ENCODE measurements at places on chromosomes 5 and 9.

GRCh38 chr9:105457560-105458294, 9.9 kb downstream of the FSD1L start:
- no peak for DNase-seq

DNA sequence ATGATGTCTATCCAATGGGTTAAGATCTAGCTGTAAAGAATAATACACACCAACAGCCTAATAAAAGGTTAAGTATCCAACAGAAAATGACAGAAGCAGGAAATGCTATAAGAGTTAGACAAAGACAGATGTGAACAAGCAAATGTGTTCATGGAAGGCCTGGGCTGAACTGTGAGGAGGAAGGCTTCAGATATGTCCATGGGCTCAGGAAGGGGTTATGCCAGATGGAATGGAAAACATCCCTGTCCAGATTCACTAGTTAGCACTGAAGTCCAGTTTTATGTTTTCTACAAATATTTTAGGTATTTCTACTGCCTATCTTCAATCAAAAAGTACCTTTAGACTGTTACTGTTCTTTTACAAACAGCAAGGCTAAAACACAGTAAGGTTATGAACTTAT, 27.1 kb downstream of the ERAP1 start:
- DNase-seq = no peak

DNA sequence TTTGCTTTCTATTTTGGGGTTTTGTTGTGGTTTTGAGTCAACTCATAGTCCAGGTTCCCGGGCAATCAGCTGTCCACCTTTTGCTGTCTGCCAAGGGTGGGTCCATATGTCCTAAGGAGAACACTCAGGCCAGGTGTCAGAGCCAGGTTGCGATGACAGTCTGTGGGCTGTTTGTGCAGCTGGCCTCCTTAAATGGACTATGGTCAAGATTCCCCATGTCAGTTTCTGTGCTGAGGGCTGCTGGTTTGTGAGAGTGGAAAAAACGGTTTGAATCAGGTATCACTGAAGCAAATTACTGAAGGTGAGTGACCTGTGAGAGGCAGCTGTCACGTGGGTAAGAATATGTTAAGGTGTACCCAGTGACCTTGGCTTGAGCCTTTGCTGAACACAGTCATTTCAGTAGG, 33.0 kb downstream of the SNX30 start:
- DNase-seq = no peak

- DNase-seq = no peak
These were observed 43.6 kb upstream of the RAD23B start for GRCh38 chr9:107239474-107239873.

- no peak for DNase-seq
These were observed 71.8 kb downstream of the KIAA1958 start for GRCh38 chr9:112558476-112558875.

DNA sequence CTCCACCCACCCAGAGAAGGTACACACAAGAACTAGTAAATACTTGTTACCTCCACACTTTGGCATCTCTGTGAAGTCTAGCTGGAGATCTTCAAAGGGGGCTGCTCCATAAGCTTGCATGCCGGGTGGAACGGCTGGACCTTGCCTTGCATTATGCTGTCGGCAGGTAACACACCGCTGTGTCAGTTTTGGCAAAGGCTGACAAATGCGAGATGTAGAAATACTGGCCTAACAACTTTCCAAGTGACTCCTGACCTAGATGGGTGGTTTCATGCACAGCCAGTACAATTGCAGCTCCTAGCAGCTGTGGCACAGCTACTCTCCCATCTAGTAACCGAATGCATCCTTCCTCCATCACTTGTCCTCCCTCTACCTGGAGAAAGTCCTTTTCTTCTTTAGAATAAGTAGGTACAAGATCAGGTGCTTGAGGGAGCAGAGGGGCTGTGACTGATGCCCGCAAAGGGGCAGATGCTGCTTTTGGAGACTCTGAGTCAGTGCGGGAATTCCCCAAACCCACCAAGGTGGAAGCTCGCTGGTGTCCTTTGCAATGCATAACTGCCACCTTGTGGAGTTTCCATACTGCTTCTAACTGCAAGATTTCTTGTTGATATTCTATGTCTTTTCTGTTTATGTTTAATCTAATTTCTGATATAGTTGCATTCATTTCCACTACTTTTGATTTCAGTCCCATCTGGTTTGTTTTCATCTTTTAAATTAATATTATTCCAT, 78.4 kb downstream of the TMEM161B start:
- no peak for DNase-seq

DNA sequence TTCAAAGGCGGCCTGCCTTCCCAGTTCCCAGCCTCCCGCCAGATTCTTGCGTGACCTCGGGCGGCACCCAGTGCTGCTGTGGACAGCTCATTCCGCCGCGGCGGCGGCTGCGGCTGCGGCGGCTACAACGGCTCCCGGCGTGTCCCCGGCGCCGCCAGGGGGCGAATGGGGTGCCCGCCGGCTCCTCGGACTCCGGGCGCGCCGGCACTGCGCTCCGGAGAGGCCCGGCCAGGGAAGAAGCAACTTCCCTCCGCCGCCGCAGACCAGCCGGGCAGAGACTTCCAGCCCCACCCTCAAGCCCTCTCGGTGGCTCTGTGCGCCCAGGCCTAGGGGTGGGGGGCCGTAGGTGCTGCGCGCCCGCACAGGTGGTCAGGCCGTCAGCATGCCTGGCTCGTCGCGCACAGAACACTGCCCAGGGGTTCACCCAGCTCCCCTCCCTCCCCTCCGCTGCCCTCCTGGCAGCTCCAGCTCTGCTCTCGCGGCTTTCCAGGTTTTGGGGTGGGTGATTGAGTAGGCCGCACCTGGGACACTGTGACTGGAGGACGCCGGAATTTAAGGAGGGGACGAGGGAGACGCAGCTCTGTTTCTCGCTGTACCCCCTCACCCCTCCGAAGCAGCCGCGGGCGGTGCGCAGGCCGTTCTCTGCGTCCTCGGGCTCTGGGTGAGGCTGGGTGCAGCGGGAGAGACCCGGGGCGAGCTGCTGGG, 20.2 kb downstream of the IGIP start:
- DNase-seq = no peak

DNA sequence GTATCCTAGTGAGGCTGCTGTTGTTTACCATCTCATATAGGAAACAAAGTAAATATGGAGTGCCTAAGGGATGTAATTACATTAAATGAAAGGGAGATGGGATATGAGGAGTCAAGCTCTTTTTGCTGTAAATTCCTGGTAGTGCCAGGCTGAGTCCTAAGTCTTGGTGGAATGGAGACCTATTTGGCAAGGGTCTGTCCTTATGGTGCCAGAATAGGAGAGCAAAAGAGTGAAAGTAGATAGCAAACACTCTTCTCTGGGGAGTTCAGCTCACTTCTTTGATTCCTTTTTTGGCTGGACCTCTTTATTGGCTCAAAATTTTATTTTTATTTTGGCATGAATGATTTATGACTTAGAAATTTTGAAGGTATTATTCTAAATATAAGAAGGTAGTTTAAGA, 380.8 kb downstream of the TMEM232 start:
- no peak for DNase-seq

DNA sequence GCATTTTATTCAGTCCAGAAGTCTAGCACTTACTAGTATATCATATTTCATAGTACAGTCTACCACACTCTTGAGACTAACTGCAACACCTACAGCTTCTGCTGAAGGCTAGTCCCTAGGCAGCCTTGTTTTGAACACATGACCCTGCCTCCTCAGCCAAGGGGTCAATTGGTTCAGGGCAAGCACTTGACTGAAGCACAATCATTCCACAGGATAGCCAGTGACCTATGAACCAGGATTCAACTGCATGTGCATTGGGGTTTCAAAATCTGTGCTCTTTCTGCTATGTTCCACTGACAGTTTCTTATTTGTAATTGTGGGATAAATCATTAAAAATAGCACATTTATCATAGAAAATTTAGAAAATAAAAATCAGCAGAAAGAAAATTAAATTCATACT, 186.8 kb downstream of the TMEM161B start:
- no peak for DNase-seq

DNA sequence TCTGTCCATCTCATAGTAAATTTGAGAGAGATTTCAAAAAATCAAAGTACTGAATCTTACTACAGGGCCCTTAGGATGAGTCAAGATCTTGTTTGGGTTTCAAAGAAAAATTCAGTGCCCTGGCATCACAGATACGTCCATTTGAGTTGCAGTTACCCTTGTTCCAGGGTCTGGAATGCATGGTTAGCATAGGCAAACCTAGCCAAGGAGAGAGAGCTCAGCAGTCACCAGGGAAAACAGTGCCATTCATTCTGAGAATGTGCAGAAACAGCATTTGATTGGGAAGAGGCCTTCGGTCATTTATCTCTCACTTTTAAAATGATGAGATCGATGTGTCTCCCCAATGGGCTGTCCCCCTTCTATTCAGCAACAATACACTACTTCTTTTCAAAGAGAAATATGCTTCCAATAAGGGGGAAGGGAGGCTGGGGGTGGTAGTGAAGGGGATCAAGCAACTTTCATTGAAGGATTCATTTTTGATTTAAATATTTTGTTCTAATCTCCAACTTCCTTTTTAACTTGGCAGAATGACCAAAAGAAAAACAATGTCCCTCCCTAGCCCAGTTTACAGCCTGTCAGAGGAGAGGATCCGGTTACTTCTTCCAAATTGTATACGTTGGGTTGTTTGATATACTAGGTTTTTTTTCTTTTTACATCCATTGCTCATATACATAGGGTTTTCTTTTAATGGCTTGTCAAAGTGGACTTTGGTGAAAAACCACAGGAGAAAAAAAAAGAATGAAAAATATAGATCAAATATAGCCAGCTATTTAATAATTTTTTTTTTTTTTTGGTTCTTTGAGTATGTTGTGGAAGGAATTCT, 491.1 kb downstream of the CCDC171 start:
- no peak for DNase-seq

- DNase-seq = no peak
These were observed 242.3 kb downstream of the PSAT1 start for GRCh38 chr9:78539188-78539587.

DNA sequence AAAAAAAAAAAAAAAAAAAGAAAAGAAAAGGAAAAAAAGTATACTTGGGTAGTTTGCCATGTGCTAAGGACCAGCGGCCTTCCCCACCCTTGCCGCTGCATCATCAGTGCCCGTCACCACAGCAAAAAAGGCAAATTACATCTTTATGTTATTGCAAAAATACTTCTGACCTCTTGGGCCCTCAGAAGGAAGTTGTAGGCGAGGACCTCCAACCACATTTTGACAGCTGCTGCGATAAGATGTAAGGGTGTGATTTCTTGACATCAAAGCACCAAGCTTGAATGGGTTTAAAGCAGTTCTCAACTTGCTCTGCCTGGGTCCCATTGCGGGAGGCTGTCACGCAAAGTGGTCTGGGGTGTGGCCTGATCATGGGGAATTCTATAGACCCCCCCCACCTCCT, 39.2 kb downstream of the DMRT1 start:
- DNase-seq = no peak

DNA sequence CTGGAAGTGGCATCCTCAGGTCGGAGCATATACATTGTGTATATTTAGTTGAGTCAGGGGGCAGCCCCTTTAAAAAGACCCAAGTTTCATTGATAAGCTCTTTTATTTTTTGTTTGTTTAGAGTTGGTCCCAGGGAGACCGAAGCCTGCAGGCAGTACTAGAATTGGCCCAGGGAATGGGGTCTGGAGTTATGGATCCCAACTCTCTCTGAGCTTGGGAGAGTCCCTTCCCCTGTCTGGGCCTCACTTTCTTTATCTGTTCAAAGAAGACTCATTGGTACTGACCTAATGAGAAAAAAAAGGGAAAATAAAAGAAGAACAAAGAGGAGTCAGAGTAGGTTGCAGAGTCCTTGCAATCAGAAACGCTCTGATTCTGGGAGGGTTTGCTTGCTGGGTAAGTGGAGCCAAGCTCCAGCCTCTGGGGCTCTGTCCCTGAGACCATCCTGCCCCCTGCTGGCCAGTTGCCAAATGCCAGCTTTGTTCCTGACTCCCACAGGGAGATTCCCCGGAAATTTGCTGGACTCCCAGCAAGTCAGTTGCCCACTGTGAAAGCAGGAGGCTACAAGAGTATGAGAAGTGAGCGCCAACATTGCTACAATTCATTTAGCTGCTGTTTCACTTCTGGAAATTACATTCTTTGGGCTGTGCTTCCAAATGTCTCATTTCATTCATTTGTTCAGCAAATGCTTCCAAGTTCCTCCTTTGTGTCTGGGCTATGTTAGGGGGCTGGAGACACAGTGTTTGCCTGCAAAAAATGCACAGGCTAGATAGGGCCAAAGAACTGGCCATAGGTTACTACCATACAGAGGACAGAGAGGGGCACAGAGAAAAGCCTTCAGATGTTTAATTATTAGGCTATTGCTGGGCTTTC, 156.2 kb downstream of the MELK start:
- no peak for DNase-seq

DNA sequence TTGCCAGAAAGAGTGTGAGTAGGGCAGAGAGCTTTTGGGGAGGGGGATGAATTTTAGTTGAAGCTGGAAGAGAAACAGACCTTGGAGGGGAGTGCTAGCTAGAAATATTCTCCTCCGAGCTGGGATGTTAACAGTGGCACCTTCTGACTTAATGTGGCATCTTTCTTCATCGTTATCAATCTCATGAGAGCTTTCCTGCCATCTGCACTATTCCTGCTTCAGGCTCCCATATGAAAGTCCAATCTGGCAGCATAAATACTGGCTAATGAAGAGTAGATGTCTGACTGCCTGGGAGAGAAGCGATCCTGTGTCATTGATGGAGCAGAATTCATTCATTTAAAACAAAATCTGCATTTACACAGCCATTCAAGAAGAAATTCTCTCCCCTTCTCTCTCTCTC, 284.5 kb downstream of the TMEM38B start:
- no peak for DNase-seq

DNA sequence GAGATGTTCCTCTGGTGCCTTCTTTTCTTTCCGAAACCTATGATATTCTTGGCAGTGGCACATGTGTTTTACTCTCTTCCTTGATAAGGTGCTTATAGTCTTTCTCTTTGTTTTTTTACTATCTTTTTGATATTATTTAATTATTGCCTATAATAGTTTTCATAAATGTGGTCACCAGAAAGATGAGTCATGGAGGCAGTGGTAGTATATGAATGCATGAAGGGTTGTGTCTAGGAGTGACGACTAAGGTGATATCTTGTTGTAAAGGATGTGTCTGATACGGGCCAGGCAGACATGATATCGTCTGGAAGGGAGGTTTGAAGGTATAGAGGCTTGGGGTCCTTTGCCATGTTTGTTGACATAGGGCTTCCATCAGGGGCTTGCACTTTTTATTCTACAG, 36.8 kb downstream of the SLC44A1 start:
- DNase-seq = no peak

DNA sequence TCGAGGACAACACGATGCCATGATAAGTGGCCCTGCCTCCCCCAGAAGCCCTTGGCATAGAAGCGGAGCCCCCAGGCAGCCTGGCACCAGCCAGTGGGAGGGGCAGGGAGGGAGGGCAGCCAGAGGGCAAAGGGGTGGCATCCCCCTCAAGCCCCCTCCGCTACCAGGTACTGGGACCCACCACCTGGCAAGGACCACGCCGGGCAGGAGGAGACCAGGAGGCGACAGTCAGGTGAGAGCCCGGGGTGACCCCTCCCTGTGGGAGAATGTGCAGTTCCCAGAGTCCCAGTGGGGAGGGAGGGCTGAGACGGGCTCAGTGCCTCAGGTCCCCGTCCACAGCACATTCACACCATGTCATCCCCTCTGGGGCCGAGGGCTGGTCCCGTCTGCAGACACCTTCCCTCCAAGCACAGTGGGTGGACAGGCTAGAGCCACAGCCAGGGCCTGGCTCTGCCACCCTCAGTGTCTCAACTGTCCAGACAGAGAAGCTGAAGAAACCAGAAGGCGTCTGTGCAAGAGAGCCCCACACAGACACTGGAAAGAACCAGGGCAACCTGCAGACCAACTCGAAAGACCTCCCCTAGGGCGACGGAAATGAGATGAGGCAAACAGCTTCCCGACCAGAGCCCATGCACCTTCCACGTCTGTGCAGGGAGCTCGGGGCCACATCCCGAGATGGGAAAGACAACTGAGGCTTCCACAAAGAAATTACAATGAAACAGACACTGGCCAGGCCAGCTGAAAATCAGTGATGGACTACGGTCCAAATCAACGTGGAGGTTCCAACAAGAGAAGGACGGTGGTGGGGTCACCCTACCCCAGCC, 11.1 kb downstream of the BRD3 start:
- no peak for DNase-seq

Measured in esophagus squamous epithelium (tissue), 5 donors.